Activated CD4-positive, CD25-positive, alpha-beta regulatory T cell treated with anti-CD3 and anti-CD28 coated beads, Interleukin-2, amount 50 U/mL, for 72 hours (primary cell): ENCODE measurements at places on chromosomes 12 and 14.

- peak; percentile 75 for DNase-seq
Measured at GRCh38 chr12:50166799-50167048, 445 bp downstream of the CERS5 start.

GRCh38 chr12:113831016-113831415 is 135.1 kb downstream of the RBM19 start:
- no peak for DNase-seq

GRCh38 chr12:68370667-68371066 is 38.5 kb upstream of the MDM1 start:
- DNase-seq = no peak

GRCh38 chr12:11630046-11630706 is 19.3 kb upstream of the ETV6 start:
- no peak for DNase-seq
